ENCODE measurements at places on chromosomes 1 and 21.

- DNase-seq, result no peak
These were observed 402.2 kb upstream of the RUNX1 start for GRCh38 chr21:35451276-35451675.

- no peak for DNase-seq
These were observed 65.9 kb downstream of the SLC66A1 start for GRCh38 chr1:19377812-19378718.

DNA sequence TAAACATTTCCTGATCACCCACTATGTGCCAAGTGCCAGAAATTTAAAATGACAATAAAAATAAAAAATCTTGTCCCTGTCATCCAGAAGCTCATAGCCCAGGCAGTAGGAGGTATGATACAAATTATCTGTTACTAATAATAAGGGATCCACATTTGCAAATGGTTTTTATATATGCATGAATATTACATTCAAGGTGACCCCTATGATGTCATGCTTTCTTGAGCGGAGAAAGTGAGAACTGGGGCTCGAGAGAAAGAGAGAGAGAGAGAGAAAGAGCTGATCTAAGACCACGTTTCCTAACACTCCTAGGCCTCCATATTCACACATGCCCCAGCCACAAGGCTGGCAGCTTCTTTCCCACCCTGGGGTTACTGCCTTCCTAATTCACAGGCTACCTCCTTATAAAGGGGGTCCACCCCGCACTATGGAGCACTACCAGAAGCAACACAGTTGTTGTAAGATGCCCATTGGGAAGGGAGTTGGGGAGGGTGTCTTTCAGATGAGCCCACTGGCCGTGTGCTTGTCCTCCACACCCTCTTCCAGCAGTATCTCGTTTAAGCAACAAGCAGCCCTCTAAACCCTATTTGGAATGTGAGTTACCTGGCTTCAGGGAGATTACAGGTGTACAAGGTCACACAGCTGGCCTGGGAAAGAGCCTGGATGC lies 28.8 kb upstream of the LRRN2 start:
- DNase-seq, result no peak

GRCh38 chr1:156625436-156626078 lies 6.3 kb downstream of the HAPLN2 start:
- DNase-seq, result peak; percentile 39

- DNase-seq, result no peak
These were observed 199.2 kb upstream of the ST6GALNAC5 start for GRCh38 chr1:76668046-76668445.

DNA sequence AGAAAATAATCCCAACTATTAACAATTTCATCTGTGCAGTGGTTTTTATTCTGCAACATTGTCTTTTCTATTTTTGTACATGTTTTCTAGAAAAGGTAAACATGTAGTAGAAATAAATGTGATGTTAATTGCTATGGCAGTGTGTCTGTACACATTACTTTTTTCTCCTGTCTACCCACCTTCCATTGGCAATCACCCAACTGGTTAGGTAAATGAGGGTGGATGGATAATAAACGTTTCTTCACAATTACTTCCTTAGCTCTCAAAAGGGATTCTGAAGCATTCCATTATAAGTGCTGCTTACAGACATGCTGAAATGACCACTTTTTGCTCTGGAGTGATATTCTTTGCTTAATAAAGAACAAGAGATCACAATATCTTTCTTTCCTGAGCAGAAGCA lies 61.4 kb downstream of the MAGI3 start:
- DNase-seq, result peak; percentile 47

DNA sequence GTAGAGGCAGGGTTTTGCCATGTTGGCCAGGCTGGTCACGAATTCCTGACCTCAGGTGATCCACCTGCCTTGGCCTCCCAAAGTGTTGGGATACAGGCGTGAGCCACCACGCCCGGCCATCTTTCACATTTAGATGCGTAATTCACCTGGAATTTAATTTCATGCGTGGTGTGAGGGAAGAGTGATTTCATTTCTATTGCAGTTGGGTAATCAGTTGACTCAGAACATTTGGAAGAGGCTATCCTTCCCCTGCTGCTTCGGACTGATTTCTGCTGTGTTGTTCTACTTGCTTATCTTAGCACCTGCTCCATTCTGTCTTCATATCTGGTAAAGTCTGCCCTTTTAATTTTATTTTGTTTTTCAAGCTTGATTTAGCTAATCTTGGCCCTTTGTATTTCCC lies 19.1 kb downstream of the DIP2A start:
- DNase-seq, result no peak

DNA sequence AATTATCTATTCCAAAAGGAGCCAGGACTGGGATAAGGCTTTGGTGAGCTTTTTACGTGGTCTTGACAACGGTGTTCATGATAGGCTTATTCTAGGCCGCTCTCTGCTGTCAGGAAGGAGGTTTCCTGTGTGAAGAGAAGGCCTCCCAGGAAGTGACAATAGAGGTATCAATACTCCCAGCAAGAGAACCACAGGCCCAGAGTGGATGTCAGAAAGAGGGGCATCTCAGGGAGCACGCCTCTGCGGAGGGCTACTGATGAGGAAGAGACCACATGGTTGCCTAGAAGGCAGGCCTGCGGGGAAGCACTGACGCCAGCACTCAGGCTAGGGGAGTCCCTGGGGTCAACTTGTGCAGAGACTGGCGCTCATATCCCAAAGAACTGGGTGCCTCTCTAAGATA lies 60.4 kb downstream of the ITPKB start:
- DNase-seq, result no peak

- DNase-seq, result no peak
These were observed 99.6 kb downstream of the EIF4G3 start for GRCh38 chr1:21077085-21077484.

GRCh38 chr1:82395440-82395839 lies 594.7 kb downstream of the ADGRL2 start:
- no peak for DNase-seq

- DNase-seq, result no peak
These were observed 717.9 kb downstream of the AMY1C start for GRCh38 chr1:104467590-104467989.

- no peak for DNase-seq
These were observed 8.2 kb downstream of the HCRTR1 start for GRCh38 chr1:31625561-31626222.

- DNase-seq, result no peak
These were observed 128.3 kb downstream of the NRDC start for GRCh38 chr1:51750218-51750617.

DNA sequence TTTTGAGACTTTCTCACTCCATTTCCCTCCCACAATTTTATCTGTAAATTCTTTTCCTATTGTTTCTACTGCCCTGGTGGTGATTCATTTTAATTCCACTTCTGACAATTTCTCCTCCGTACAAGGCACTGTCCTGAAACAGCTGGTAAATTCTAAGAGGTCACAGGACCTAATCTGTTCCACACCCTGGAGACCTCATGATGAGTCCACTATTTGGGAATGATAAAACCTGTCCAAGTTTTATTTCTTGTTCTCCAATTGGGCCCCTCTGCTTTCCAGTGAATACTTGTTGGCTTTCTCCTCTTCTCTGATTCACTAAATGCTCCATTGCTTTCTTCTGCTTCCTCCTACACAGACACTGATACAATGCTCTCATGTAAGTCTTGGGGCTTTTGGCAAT lies 343.1 kb upstream of the DUSP10 start:
- DNase-seq, result no peak

DNA sequence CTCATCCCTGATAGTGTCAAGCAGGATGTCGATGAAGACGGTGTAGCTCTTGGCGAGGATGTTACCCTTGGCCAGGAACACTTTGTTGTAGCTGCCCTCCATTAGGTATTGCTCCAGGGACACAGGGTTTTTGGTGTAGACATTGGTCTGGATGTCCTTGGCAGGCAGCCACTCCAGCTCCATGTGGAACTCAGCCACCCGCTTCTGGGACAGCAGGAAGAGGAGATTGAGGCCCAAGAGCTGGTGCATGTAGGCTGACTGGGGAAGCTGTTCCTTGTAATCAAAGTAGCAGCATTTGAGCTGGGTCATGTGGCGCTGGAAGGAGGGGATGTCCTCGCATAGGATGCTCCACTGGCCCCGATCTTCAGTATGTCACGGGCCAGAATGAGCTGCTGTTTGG lies 9.5 kb downstream of the IL6R start:
- no peak for DNase-seq

DNA sequence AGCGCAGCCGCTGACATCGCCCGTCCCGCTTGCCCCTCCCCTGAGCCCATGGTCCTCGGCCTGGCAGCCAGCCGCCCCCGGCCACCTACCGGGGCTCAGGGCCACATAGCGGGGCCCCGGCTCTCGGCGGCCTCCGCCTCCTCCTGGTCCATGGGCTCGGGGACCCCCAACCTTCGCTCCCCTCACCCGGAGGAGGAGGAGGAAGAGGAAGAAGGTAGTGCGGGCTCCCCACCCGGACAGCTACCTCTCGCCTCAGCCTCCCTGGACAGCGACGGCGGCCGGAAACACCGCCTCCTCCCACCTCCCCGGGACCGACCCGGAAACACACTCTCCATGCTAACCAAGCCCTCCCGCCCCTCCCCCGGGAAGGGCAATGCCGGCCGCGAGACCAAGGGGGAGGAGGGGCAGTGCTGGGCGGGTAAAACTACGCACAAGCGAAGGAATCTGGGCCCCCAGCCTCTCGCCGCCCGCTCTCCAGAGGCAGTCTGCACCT lies at the start of gene KIAA0319L:
Gene KIAA0319L, minus strand, starts transcription at position 286 of the 493 bp plus-strand sequence. CDS start 2,912 bp downstream, outside the sequence.
- peak; percentile 91 for DNase-seq

DNA sequence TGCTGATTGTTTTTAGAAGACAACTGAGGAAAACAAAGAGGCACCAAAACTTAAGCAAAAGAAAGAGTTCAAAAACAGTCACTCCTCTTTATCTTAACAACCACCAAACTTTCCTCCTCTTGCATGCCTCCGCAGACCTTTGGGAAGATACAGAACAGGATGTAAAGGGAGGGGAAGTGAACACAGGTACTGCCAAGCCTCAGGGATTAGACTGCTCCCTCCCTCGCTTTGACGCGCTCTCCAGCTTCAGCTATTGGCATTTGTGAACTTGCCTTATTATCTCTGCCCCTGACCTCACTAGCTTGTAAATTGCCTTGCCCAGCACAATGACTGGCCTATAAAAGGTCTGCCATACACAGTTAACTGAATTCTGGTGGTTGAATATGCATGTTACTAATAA lies 4.8 kb upstream of the SRP9 start:
- DNase-seq, result no peak

- DNase-seq, result no peak
These were observed 619.5 kb downstream of the MATN1 start for GRCh38 chr1:30103708-30104411.

- DNase-seq, result no peak
These were observed 45.8 kb downstream of the GDAP2 start for GRCh38 chr1:117883616-117884015.

GRCh38 chr1:112219267-112219666 lies 176.7 kb upstream of the CTTNBP2NL start:
- no peak for DNase-seq

GRCh38 chr1:56463376-56463775 lies 116.0 kb downstream of the PLPP3 start:
- no peak for DNase-seq

DNA sequence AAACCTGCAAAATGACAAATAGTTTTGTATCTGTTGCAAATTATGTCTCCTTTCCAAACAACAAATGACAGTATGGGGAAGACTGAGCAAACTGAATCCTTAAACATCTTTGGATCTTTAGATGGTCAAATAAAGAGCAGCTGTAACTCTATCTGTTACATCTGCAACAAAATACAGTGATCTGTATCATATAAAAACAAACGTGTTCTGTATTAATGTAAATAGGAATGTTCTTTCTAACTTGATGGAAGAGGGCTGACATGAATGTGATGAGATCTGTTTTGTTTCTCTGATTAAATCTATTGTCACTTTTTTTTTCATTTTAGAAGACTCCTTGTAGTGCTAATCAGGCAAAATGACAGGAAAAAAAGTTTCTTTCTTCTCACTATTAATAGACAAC lies 159.5 kb downstream of the GPATCH2 start:
- DNase-seq, result no peak

GRCh38 chr1:219927956-219928790 lies at the start of gene SLC30A10:
Gene SLC30A10 (minus strand): TSS chr1:219928557. CDS start chr1:219928440, 117 bp downstream.
- DNase-seq, result peak; percentile 23

- DNase-seq, result no peak
These were observed 560.2 kb downstream of the SMYD3 start for GRCh38 chr1:245946905-245947304.

- DNase-seq, result no peak
These were observed 164.1 kb downstream of the GALNT2 start for GRCh38 chr1:230230948-230231773.

DNA sequence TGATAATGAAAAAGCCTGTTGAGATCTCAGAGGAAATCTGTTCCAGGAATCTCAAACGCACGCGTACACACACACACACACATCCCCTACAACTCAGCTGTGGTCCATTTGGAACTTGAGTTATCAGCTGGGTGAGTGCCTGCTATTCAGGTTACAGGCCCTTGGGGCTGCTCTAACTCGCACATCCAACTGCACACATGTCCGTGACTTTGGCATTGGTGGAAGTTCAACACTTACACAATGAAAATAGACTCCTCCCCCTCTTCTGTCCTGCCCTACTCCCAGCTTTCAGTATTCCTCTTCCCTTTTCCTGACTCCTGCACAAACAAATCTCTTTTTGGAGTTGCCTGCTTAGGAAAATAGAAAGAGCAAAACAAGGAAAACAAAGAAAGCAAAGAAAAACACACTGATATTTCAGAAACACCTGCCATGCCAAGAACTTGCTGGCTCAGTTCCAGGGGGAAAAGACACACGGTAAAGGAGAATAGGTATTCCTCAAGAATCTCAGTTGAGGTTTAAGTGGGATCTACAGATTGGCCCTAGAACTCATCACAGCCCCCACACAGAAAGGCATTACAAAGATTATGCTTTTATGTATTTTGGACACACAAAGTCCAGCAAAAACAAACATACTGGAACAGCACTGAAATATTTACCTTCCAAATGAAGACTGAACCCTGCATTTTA lies 140.9 kb downstream of the TGFBR3 start:
- peak; percentile 9 for DNase-seq

GRCh38 chr1:247295274-247295684 lies 36.4 kb downstream of the ZNF496 start:
- DNase-seq, result no peak

DNA sequence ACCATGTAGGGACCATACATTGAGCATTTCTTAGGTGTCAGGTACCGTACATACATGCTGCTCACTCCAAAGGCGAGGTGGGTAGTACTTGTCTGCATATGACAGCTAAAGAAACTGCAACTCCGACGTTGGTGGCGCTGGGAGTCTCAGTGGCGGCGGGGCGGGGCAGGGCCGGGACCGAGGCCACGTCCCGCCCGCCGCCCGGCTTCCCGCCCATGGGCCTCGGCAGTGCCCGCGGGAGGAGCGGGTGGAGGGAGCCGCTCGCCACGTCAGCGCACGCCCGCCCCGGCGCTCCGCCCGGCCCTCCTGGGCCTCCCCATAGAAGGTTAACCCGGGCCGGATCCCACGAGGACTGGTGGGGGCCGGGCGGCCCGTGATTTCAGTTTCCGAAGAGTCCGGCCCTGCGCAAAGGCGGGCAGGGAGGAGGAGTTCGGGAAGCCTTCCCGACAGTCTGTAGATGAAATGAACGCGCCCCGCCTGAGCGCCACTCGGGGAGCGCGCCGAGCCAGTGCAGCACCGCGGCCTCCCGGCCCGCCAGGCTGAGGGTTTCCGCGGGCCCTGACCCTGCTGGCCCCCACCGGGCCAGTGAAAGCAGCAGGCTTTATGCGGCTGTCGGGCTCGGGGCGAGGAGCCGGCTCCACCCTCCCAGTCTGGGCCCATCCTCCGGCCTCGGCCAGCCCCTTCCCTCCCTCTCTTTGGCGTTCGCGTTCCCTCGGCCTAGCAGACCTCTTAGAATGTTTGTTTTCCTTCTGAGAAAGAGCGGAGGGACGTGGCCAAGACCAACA lies 119.9 kb upstream of the JUN start:
- peak; percentile 63 for DNase-seq

GRCh38 chr1:33188572-33189275 lies 6.9 kb upstream of the TRIM62 start:
- no peak for DNase-seq
